Stimulated activated CD4-positive, alpha-beta T cell treated with anti-CD3 and anti-CD28 coated beads, Interleukin-4, amount 100 ng/mL, for 4 hours (primary cell): ENCODE measurements at places on chromosomes 5 and 9.

DNA sequence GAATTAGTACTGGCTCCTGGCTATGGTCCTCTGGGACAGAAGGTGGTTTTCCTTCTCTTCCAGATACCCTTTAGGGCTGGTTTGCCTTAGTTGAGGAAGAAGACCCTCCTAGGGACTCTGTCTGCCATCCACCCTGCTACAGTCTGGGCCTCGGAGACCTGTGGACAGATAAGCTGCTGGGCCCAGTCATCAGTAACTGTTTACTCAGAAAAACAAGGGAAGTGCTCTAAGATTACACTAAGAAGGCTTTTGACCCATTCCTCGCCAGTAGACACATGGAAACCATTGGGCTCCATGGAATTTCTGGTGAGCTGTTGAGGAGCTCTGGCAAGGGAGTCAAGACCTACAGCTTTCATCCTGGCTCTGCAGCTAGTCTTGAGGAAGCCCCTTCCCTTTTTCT, 31.2 kb downstream of the LARP1 start:
- no peak for DNase-seq

DNA sequence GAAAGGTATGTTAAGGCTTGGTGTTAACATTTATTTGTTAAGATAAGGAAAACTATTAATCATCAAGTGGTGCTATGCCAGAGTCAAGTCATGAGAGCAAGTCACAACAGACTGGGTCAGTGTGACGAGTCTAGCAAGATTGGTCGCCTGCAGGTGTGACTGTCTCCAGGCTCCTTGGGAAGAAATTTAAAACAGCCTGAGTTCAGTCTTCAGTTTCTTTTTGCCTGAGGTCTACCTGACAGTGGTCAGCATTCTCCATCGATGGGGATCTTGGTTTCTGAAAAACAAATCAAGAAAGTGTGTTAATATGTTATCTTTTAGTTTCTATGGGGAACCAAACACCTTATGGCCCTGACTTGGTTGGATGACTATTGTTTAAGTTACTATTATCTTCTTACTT, 56.3 kb downstream of the CETN3 start:
- no peak for DNase-seq

DNA sequence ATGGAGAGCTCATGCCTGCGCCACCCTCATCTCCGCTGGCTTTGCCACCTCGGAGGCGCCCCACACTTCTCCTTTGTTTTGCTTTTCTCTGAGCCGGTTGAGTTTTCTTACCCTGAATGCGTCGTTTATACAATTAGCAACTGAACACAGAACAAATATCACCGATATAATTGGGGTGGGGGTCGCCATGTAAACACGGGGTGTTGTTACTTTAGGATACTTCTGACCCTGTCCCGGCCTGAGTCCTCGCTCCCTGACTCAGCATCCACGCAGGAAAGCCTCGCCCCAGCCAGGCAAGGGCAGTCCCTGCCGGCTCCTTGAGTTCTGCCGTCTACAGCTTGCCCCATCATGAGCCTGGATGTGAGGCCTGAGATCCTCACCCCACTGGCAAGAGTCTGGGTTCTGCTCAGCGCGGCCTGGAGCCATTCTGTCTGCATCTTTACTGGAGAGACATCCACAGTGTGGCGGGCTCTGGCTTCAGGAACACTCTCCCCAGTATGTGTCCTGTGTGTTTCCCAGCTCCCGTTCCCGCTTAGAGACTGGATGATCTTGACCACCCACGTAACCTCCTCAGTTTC, 5.5 kb downstream of the NKX2-5 start:
- DNase-seq: no peak

- no peak for DNase-seq
Measured at GRCh38 chr5:123340928-123341327, 82.3 kb downstream of the CEP120 start.

DNA sequence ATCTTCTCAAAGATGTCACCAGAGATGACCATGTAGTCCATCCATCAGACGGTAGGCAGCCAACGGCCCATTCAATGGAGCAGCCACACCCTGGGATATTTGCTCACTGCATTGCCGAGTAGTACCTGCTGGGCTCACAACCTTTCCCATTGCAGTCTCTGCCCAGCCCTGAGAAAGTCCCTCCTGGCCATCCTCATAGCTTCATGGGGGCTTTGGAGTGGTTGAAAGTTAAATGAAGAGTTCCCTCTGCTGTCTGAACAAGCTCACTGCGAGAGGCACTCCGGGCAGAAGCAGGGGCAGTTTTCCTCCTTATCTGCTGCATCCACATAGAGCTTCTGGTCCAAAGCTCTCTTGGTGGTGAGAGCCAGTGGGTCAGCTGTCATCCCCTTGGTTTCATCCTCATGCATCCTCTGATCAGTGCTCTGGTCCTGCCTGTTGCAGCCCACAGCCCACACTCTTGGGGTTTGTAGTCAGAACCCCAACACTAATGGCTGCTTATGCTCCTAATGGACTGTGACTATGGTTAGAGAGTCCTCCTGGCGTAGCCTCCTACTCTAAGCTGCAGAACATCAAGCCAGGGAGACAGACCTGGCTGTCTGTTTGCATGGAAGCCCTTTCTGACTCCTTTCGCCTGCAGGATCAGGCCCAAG, 23.3 kb downstream of the TNFSF8 start:
- no peak for DNase-seq

DNA sequence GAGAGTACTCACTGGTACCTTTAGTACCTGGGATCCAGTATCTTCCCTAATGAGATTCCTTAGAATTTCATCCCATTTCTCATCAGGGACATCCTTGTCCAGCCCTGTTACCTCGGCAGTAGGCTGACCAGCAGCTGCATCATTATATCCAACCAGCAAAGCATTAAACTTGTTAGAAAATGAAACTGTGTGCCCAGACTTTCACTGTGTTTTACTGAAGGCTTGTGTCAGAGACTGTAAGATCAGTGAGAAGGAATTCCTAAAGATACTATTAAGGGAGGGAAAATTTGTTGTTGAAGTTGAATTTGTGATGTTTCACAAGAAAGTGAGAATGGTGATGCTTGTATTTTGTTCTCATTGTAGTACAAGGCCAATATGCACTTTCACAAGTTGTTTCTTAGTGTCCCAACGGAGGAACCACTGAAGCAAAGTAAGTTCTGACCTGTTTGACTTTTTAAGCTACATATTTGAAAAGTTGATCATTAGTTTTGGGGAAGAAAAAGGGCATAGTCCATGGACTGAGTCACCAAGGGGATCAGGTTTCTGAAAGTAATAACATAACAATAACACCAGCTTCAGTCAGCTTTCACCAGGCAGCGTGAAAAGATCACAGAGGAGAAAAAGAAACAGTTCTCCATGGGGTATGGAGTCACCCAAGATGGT, 48.8 kb downstream of the GRAMD2B start:
- DNase-seq: no peak
